ENCODE measurements at places on chromosomes 5 and 9. TPM values are rescaled to one million over a fixed set of nuclear protein-coding genes. Genes with fewer than 3 reads are reported as not detected.

SLC34A3 gene
- not detected for total RNA-seq

DNA sequence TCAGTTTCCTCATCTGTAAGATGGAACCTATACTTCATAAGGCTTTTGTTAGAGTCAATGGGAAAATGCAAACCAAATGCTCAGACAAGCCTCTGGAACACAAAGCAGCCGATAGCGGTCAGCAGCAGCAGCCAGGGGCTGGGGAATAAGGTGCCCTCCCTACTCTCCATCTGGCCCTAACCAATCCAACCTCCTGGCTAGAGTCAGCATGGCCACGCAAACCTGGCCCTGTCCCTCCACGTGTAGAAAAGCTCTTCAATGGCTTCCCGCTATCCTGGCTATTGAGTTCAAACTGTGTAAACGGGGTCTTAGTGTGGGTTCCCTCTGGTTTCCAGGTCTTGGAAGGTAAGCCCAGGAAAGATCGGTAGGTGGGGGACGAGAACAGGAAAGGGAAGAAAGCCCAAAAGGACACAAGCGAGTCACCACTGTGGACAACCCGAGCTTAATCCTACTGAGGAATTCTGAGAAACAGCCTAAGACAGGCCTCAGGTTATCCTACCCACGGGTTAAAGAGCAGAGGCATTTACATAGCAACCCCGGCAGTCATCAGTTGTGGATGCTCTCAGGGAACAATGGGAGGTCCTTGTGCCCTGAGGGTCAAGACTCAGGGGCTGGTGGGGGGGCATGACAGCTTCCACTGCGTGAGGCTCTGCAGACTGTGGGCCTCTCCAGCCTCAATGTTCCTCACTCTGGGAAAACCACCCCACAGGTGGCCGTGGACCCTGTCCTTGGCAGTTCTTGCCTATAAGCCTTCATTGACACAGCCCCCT, 30.9 kb downstream of the FABP6 start:
- DNase-seq: no peak

TAF11L10 gene
- not detected for total RNA-seq

HTR4 gene
- total RNA-seq: not detected

CRHBP gene
- not detected for total RNA-seq

Data from MG63 (cell line).